Stimulated activated CD8-positive, alpha-beta memory T cell treated with anti-CD3 and anti-CD28 coated beads, Interleukin-15, amount 100 ng/mL, for 48 hours (primary cell): ENCODE measurements at places on chromosomes 6 and 20.

DNA sequence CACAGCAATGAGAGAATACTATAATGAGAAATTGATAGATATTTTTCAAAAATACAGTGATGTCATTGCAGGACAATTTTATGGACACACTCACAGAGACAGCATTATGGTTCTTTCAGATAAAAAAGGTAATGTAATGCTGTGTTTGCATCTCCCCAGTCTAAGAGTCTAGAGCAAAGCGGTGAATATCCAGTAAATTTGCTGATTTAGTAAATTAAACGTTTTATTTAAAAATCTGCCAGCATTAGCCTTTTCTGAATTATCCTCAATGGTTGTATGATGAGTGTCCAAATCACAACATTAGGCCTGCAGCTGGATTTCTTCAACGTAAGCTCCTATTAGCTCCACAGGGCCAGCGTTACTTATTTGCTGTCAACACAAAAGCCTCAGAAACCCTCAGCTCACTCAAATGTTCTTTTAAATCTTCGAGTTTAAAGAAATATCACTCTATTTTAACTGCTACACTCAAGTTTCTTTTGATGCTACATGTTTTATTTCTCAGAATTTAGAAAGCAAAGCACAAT, 16.0 kb downstream of the SMPDL3A start:
- DNase-seq = no peak

GRCh38 chr6:135902756-135903331, 51.3 kb downstream of the PDE7B start:
- no peak for DNase-seq

DNA sequence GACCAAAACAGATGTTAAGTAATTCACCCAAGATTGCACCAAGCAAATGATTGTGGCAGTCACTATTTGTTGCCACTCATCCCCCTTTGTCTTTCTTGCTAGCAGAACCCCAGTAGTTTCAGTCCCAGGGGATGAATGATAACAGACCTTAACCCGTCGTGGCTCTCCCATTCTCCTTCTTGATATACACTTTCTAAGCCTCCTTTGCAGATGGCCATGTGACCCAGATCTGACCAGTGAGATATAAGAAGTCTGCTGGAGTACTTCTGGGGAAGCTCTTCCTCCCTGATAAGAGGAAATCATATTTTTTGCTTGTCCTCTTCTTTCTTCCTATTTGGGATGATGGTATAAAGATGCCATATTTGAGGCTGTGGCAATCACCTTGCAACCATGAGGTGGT, 9.6 kb upstream of the SH3BGRL2 start:
- no peak for DNase-seq

DNA sequence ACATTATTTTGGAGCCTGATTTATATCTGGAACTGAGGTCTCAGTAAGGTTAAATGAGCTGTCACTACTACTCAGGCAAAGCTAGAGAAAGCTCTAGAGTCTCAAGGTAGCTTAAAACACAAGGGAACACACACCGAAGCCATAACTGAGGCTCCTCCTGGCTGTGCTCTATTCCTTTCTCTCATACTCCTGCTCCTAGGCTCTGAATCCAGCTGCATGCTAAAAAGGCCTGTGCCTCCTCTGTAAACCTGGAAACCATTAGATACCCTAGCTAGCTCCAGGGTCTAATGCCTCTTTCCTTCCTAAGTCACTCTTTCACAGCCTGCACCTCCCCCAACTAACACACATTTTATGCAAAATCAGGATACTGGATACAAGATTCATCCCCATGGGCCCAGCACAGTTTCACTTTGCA, 17.1 kb downstream of the RIPOR2 start:
- no peak for DNase-seq

DNA sequence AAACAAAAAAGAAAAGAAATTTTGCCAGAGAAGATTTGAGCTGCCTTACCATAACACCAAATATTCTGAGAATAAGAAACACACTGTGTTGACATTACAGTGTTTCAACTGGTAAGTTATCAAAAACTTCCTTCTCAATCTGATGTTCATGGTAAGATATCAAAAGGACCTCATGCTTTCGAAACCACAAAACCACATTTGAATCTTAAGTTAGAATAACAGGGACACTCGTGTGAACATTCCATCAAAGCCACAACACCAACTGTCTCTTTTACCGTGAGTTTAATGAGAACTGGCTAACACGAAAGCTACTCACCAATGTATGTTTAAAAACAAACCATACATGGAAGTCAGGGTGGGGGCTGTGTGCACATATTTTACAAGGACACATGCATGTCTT, 73.0 kb upstream of the OPRM1 start:
- DNase-seq = no peak

- DNase-seq = no peak
These were observed 65.8 kb downstream of the SYTL3 start for GRCh38 chr6:158715330-158716311.

- DNase-seq = no peak
These were observed 135.9 kb downstream of the KHDRBS2 start for GRCh38 chr6:62150048-62150663.

GRCh38 chr20:9185511-9185910, 116.6 kb downstream of the PLCB4 start:
- DNase-seq = no peak

GRCh38 chr6:53618219-53618618, 47.3 kb downstream of the KLHL31 start:
- DNase-seq = no peak

DNA sequence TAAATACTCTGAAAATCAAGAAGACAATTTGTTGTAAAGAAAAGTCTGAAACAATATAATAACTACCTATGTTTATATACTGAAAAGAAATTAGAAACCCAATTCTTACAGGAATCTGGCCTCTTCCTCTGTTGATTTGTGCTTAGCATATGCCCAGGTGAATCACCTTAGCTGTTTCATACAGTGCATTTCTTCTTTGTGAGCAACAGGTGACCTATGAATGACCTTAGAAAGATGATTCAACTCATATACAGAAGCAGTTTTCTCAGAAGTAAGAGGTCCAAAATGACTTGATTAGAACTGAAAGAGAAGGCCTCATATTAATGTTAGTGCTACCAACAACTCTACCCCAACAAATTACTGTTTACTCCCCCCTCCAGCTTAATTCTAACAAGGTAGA, 419.5 kb upstream of the ID4 start:
- DNase-seq = no peak

DNA sequence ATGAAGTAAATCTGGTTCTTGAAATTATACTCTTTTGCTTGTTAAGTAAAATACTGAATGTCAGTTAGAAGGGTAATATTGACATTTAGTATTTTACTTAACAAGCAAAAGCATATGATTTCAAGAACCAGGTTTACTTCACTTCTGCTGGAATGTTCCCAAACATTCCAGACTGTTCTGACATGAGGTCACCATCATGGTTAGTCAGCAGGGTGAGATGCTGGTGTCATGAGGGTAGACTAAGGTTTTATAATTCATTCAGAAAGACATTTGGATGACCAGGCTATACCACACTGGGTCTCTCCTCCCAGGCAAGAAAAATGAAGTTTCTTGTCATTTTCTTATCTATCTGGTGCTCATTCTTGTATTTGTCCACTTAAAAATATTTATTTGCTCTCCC, 414.4 kb upstream of the MMS22L start:
- no peak for DNase-seq

DNA sequence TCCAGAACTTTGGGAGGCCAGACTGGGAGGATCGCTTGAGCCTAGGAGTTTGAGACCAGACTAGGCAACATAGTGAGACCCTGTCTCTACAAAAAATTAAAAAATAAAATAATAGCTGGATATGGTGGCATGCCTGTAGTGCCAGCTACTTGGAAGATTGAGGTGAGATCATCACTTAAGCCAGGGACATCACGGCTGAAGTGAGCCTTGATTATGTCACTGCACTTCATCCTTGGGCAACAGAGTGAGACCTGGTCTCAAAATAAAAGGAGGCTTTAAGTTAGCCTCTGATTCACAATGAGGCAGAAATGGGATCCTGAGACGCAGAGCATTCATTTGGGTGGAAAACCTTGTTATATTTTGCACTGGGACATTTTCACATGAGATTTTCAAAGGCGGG, 57.0 kb downstream of the TULP4 start:
- DNase-seq = no peak

GRCh38 chr20:454951-455350, 7.4 kb downstream of the TBC1D20 start:
- DNase-seq = no peak

DNA sequence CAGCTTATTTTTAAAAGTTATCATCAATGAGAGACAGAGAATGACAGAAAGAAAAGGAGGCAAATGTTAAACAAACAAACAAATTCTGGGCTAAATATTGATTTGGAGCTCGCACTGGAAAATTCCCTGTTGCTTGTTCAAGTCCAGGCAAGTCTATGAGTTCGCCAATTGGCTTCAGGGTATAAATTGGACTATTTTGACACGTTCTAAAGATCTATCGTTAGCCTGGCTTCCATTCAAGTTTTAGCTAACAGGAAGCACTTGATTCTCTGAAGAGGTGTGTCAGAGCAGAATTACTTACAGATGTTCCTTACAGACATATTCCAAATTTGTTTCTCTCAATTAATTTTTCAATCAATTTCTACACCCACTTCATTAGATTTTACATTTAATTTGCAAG, 15.8 kb upstream of the RFPL4B start:
- DNase-seq = no peak

- DNase-seq = no peak
These were observed 99.2 kb downstream of the VEGFA start for GRCh38 chr6:43869079-43869710.

DNA sequence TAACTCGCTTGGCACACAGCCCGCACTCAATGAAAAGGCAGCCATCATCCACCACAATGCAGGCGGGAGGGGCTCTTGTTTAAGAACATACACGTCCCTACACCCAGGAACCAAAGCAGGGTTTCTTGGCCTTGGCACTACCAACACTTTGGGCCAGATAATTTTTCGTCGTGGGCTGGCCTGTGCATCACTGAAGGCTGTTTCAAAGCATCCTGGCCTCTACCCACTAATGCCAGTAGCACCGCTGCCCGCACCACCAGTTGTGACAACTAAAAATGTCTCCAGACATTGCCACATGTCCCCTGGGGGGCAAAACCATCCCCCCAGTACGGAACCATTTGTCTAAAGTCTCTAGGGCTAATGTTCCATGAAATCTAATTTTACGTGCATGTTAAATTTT, 13.0 kb downstream of the UQCC2 start:
- no peak for DNase-seq

- DNase-seq = no peak
These were observed 101.5 kb downstream of the POPDC3 start for GRCh38 chr6:105078386-105078708.

- DNase-seq = no peak
These were observed 243.1 kb downstream of the DLL1 start for GRCh38 chr6:170047823-170048222.

DNA sequence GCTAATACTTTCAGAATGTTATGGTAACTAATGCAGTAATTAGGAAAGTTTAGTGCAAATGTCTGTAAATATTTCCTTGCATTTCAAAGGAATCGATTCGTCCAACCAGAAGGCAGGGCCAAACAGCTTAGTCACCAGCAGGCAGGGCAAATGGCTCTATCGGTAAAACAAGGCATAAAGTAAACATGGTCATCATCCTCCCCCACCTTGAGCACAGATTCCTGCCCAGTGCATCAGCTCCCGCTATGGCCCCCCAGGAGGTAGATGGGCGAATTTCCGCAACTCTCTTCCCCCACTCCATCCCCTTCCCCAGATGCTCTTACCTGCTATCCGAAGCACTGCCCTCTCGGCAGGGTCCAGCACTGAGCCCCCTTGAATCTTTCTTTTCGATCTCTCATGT, 103.8 kb upstream of the BEND6 start:
- no peak for DNase-seq

- no peak for DNase-seq
These were observed 148.2 kb downstream of the PREX1 start for GRCh38 chr20:48679599-48679998.

- no peak for DNase-seq
These were observed 113.6 kb upstream of the PLEKHG1 start for GRCh38 chr6:150486048-150486447.

GRCh38 chr20:3931664-3932063, 42.5 kb downstream of the PANK2 start:
- DNase-seq = no peak

DNA sequence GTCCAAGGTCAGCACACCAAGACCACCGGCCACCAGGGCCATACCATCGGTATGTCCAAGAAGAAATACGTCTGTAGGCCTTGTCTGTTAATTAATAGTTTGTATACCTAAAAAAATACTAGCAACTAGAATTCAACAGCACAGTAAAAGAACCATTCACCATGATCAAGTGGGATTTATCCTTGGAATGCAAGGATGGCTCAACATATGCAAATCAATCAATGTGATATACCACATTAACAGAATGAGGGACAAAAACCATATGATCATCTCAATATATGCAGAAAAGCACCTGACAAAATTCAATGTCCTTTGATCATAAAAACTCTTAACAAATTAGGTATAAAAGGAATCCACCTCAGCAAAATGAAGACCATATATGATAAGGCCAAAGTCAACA, 24.4 kb downstream of the RPP40 start:
- no peak for DNase-seq

DNA sequence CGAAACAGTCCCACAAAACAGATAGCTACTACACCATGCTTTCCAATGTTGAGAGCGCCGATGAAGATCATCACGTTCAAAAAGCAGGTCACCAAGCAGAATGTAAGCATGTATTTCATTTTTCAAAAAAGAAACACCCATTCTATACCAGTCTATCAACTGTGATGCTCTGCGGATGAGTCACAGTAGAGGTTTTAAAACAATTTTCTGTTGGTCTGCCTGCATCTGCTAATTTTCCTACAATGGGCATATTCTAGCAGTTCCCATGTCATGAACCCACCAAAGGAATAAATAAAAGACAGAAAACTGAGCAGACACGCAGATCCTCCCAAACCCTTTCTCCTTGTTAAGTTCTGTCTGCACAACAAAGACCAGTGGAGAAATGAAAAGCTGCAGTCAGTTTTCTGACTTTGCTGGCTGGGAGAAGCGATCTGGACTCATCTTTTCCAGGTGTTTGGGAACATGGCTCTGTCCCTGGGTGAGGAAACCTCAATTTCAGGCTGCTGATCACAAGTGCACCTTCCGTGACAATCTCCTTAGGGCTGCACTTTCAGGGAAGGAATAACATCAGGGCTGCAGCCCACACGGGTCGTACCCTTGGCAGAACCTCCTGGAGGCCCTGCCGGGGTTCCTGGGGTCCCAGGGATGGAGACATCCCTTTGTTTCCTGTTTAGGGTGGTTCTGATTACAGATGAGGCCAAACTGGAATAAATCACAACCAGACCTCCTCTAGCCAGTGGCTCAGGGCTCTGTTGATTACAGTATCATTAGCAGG, 200.1 kb downstream of the BMP7 start:
- DNase-seq = no peak

GRCh38 chr6:2477666-2478065, 232.3 kb upstream of the GMDS start:
- DNase-seq = no peak
